ENCODE measurements at places on chromosomes 2 and 18.

DNA sequence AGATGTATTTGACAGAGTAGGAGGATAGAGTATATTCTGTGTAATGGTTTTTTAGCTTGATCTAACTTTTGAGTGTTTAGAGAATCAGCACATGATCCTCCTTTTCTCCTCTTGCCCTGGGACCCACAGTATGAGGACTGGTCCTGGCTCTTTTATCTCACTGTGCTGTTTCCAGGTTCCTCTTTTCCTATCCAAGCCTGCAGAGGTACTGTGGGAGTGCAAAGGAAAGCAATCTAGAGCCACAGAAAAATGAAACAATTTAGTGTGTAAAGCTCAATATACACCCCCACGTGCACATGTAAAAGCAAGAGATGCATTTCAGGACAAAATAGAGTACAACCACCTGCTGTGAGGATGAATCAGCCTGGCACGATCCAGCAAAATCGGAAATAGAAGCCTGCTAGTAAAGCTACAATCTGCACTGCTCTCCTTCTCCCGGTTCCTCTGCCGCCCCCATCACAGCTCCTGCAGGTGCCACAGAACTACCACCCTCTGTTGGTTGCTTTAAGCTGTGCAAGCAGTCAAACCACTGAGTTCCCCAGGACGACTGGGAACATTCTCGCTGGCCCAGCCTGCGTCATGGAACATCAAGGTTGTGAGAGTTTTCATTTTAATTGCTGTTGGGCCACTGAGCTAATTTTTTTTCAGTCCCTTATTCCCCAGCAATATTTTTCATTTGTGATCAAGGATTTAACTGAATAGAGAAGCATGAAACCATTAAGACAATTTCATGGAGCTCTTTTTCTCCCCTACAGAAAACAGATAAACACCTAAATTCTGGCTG lies 47.8 kb upstream of the MAPRE3 start:
- no peak for DNase-seq

GRCh38 chr2:121665504-121665903 lies 16.2 kb upstream of the CLASP1 start:
- no peak for DNase-seq

DNA sequence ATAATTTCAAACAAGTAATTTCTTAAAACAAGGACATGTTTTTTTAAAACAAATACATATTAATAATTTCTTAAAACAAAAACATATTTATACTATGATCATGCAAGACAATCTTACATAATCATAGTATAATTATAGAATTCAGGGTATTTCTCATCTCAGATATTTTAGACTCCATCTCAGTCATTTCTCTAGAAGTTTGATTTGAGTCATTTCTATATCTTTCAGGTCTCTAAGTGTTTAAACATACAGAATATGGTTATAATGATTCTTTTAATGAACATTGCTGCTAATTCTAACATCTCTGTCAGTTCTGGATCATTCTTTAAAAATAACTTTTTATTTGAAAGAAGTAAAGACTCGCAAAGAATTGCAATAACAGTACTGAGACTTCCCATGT lies 154.2 kb upstream of the KYNU start:
- DNase-seq = no peak

DNA sequence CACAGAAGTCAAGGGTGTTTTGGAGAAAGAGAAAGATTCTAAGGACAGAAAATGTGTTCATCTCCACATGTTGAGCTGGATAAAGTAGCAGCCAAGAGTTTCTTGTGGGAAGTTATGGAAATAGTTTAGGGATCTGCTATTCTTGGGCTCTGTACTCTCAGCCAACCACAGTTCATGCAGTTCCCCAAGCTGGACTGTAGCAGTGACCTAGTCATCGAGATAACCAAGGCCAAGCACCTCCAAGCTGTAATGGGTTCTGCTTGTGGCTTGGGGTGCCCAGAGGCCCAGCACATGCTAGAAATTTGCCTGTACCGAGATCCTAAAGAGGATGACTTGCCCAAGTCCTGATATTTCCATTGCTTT lies 91.9 kb upstream of the RASGRP3 start:
- no peak for DNase-seq

DNA sequence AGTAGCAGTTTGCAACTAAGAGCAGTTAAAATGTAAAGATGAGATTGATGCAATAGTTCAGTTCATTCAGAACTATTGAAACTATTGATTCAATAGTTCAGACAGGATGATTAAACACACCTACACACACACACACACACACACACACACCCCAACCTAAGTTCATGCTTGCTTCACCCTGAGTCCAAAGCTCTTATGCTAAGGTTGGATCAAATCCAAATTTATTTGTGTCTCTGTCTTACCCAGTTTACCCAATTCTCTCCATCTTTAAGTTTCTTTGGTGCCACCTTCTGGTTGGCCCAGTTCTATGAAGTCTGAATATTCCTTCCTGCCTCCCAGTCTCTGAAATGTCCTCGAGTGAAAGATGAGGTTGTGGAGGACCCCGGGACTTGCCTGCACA lies 5.1 kb downstream of the SERPINB8 start:
- no peak for DNase-seq

DNA sequence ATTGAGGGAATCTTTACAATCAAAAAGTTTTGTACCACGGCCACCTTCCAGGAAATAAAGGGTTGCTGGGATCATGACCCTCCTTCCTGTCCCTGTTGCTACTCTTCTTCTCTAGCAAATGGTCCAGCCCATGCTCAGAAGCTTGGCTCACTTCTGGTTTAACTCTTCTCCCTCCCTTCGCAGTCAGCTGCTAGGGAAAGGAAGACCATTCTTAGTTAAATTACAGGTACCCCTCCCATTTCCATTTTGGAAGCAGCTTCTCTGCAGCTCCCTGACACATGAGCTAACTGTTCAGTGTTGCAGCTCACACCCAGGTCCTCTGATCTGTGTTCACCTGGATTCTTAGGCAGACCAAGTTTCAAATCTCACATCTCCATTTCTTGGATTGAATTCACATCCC lies 100.3 kb downstream of the DOCK10 start:
- no peak for DNase-seq

GRCh38 chr2:21607572-21607971 lies 483.8 kb downstream of the TDRD15 start:
- DNase-seq = no peak

DNA sequence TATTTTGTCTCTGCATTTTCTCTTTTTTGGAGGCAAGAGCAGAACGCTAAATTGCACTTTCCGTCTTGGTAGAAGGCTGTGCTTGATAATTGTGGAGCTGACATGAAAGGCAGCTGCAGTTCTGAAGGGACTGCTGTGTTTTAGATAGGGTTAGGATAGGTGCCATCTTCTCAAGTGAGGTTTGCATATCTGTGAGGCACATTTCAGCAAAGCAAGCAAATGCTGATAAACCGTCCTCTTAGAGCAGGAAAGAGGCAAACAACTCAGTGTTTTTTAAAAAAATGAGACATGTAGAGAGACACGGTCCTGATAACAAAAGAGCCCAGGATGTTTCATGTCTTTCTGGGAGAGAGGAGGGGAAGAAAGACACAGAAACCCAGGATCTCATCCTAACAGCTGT lies 217.7 kb downstream of the SOCS6 start:
- DNase-seq = no peak

GRCh38 chr2:129248198-129248597 lies 731.3 kb upstream of the RAB6C start:
- no peak for DNase-seq
